T-helper 17 cell (primary cell): ENCODE measurements at places on chromosomes 5 and 9.

DNA sequence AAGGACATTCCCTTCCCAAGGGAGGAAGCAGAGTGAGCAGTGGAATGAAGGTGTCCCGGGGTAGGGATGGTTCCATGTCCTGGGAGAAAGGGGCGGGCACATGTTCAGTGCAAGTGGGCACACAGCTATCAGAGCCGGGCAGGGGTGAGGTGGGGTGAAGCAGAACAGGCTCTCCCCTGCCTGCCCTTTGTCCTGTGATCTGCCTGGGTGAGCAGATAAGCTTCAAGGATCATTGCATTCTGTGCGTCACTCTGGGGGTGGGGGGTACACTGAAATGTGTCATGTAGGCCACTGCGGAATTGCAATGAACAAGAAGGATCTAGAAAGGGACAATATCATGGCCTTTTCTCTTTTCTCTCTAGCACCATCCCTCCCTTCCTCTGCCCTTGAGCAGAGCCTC lies 61.7 kb upstream of the SHB start:
- no peaks in the 10 kb centered on the region for H3K4me1 ChIP-seq
- DNase-seq = no peak
- H3K36me3 ChIP-seq = peaks cover 2% of the 10 kb centered on the region
- H3K27ac ChIP-seq = no peak overlapping the region
- H3K27me3 ChIP-seq = peaks cover 26% of the 10 kb centered on the region

DNA sequence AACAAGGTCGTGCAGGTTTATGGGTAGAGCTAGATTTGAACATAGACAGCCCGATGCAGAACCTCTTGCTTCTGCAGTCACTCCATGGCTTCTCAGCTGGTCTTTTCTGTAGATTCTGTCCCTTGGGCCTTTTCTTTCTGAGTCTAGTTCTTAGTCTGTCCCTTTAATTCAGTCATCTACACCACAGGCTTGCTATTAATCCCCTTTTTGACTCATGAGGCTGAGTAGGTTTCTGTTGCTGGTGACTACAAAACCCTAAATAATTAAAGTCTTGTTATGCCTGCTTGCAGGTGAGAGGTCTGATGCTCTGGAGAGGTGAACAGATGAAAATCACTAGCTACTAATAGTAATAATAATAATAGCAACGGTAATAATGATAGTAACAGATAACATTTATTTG lies 19.3 kb upstream of the STRBP start:
- DNase-seq = no peak
- H3K27me3 ChIP-seq = peaks cover 15% of the 10 kb centered on the region
- H3K4me1 ChIP-seq = no peaks in the 10 kb centered on the region
- no peaks in the 10 kb centered on the region for H3K36me3 ChIP-seq

- no peak for DNase-seq
- H3K4me3 ChIP-seq = no peak overlapping the region
- H3K36me3 ChIP-seq = no peaks in the 10 kb centered on the region
- no peaks in the 10 kb centered on the region for H3K27me3 ChIP-seq
- peak overlapping the region; percentile 49 for H3K27ac ChIP-seq
Observed at GRCh38 chr5:177545487-177546257, 8.7 kb downstream of the FAM193B start.

- H3K27me3 ChIP-seq = peaks cover 4% of the 10 kb centered on the region
- no peak overlapping the region for H3K27ac ChIP-seq
- H3K4me1 ChIP-seq = peaks cover 11% of the 10 kb centered on the region
- no peak overlapping the region for H3K4me3 ChIP-seq
- no peak for DNase-seq
Observed at GRCh38 chr9:90867101-90867500, 65.5 kb downstream of the SYK start.

DNA sequence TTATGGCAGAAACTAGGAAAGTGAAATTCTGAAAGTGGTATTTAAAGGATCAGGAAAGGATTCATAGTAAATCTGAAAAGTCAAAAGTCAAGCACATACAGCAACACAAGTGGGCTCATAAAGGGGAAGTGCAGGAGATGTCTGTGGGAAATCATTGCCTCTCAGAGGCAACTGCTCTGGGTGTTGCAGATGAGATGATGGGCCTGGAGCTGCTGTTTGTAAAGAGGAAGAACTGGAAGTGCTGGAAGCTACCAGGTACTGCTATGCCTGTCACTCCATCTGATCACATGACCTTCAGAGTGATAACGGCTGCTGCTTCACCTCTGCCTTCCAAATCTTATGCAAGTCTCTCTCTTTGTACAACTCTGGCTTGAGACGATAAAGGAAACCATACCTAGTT lies 55.9 kb downstream of the ADRB2 start:
- H3K4me3 ChIP-seq = no peak overlapping the region
- no peaks in the 10 kb centered on the region for H3K27me3 ChIP-seq
- H3K27ac ChIP-seq = no peak overlapping the region
- no peaks in the 10 kb centered on the region for H3K36me3 ChIP-seq

DNA sequence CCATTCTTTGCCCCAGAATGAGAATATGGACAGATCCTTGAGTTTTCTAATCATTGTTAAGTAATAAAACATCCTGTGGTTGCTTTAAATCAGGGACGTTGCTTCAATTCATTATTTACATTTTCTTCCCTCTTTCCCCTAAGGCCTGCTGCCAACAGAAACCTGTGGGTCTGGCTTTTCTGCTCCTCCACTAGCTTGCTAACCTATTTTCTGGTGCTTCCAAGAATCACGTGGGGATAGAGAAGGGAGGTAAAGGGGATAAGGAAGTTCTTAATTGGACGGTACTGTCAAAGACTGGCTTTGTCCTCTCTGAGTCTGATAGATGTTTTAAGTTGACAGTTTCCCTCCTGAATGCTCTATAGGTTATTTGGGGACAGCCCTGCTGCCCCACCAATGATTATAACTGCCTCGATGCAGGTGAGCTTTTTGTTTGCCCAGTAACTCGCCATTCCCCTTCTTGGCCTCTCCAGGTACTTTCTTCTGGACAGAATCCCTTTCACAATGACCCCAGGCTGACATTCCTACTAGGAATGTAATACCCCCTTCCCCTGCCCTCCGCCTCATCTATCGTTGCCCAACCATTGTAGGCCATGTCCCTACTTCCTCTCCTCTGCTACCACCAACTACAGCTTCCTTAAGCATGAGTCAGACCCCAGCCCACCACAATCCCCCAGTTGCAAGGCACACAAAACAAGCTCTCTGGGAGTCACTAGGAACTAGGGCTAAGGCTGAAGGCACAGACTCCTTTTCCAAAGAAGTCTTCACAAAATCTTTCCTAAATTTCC lies 19.9 kb upstream of the CPEB4 start:
- H3K27me3 ChIP-seq = peaks cover 9% of the 10 kb centered on the region
- H3K4me1 ChIP-seq = no peaks in the 10 kb centered on the region
- no peak for DNase-seq

- H3K27ac ChIP-seq = no peak overlapping the region
- H3K36me3 ChIP-seq = no peaks in the 10 kb centered on the region
- H3K4me3 ChIP-seq = no peak overlapping the region
Observed at GRCh38 chr9:108565651-108566378, 290.0 kb downstream of the ACTL7B start.

GRCh38 chr5:66892716-66893115 lies 296.5 kb downstream of the MAST4 start:
- H3K36me3 ChIP-seq = peaks cover 4% of the 10 kb centered on the region
- DNase-seq = no peak
- H3K4me1 ChIP-seq = peaks cover 12% of the 10 kb centered on the region
- peaks cover 15% of the 10 kb centered on the region for H3K27me3 ChIP-seq
- H3K4me3 ChIP-seq = no peak overlapping the region

- no peak overlapping the region for H3K4me3 ChIP-seq
- no peaks in the 10 kb centered on the region for H3K36me3 ChIP-seq
- no peak overlapping the region for H3K27ac ChIP-seq
- no peaks in the 10 kb centered on the region for H3K4me1 ChIP-seq
Observed at GRCh38 chr5:158194561-158194976, 335.6 kb upstream of the CLINT1 start.

GRCh38 chr5:60763061-60763460 lies 63.1 kb upstream of the DEPDC1B start:
- no peaks in the 10 kb centered on the region for H3K4me1 ChIP-seq
- H3K36me3 ChIP-seq = no peaks in the 10 kb centered on the region
- H3K27ac ChIP-seq = no peak overlapping the region
- H3K4me3 ChIP-seq = no peak overlapping the region
- no peak for DNase-seq

DNA sequence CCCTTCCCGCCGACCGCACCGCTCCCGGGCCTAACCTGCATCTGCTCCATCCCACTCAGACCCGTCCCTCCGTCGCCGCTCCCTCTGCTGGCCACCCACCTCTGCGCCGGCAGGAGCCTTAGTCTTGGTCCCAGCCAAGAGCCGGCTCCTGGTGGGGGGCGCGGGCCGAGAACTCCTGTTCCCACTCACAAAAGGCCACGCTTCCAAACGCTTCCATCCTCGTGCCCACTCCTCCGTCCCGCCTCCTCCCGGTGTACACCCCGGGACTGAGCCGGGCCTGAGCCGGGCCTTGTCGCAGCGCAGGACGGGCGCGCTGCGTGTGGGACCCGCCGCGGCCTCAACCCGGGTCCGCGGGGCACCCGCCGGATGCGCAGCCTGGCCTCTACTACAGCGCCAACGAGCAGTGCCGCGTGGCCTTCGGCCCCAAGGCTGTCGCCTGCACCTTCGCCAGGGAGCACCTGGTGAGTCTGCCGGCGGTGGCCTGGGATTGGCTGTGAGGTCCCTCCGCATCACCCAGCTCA lies 7.5 kb downstream of the ADAMTS13 start:
- H3K4me3 ChIP-seq = peak overlapping the region; percentile 52
- H3K27me3 ChIP-seq = peaks cover 27% of the 10 kb centered on the region
- no peak overlapping the region for H3K27ac ChIP-seq
- DNase-seq = no peak

DNA sequence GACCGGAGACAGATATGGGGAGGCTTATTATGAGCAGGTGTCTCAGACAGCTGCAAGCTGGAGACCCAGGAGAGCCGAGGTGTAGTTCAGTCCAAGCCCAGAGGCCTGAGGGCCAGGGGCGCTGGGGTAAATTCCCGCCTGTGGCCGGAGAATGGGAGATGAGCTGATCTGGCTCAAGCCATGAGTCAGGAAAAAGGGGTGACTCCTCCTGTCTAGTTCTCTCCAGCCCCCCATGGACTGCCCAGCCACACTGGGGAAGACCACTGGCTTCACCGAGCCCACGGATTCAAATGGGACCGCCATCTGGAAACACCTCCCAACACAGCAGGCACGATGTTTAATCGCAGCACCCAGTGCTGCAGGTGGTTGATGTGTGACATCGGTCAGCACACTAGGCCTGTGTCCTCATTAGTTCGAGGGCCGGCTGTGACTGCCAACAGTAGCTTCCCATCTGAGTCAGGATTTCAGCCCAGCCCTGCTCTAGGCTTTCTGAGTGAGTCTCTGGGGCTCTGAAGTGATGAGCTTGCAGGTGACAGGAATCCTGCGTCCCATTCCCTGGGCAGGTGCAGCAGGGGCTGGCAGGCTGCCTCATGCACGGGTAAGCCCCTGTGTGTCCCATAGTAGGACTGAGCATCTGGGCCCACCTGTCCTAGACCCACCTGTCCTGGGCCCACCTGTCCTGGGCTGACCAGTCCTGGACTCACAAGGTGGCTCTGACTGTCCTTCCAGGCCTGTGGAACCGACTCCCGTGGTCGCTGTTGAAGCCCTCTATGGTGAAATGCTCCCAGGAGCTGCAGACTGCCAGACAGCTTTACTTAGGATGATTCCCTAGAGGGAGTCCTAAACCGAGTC lies 49.7 kb downstream of the AHRR start:
- H3K27me3 ChIP-seq = peaks cover 52% of the 10 kb centered on the region
- H3K36me3 ChIP-seq = no peaks in the 10 kb centered on the region
- DNase-seq = no peak
- no peak overlapping the region for H3K27ac ChIP-seq

DNA sequence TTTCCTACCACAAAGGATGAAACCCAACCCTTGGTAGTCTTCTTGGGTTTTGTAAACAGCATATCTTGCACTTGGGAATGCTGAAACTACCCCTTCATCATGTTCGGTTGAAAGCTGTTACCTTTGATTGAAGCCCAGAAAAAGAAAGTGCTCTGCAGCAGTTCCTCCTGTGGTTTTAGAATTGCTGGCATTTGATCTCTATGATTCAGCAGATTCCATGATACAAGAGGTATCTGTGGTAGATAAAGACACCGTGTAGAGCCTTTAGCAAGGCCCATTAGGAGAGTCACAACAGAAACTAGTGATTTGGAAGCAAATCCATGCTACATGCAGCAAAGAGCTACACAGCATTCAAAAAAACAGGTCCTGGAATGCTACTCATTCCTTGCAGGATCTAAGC lies 557.0 kb downstream of the TLE1 start:
- H3K4me3 ChIP-seq = no peak overlapping the region
- DNase-seq = no peak
- no peaks in the 10 kb centered on the region for H3K36me3 ChIP-seq
- H3K27me3 ChIP-seq = no peaks in the 10 kb centered on the region

DNA sequence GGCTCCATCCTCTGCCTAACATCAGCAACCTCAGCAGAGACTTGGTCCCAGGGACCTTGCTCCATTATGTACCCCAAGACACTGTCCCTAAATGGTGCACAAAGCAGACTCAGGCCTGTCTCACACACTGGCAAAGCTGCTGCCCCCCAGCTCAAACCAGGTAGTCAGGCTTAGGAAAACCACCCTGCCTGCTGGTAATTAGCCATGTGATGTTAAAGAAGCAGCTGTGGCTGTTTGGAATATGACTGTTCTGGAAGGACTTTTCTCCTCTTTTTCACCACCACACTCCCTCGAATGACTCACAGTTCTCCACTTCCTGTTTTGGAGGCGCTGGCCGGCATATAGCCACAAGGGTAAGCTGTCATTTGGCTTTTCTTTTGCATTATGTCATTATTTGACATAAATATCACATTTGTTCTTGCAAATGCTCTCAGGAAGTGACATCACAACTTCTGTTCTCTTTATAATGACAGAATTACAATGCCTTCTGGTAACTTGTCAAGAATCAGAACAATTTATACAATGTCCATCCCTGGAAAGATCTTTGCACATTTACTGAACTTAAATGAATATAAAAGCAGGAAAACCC lies 113.9 kb downstream of the SUSD1 start:
- peaks cover 12% of the 10 kb centered on the region for H3K4me1 ChIP-seq
- peaks cover 2% of the 10 kb centered on the region for H3K36me3 ChIP-seq
- DNase-seq = no peak
- peak overlapping the region; percentile 19 for H3K27ac ChIP-seq
- no peak overlapping the region for H3K4me3 ChIP-seq
